Natural killer cell treated with Interleukin-12 subunit alpha and Interleukin-12 subunit beta and Interleukin-15 and Interleukin-18, amount 100 ng/mL, for 72 hours (primary cell): ENCODE measurements at places on chromosomes 4 and X.

- DNase-seq = no peak
These were observed 235.9 kb upstream of the PCDH18 start for GRCh38 chr4:137768196-137768595.

DNA sequence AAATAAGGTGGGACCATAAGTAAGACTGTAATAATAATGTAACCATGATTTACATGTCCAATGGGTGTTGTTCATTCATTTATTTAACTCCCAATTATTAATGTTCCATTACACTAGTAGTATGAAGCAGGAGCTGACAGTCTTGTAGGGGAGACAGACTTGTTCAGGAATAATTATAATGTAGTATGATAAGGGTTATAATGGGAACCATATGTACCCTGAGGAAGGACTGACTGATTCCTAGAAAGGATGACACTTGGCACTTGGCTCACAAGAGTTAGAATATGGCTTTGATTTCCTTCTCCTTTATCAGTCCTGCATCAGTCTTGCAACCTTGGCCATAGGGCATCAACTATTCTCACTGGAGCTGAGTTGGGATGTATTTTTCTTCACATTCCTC, 24.2 kb downstream of the PCDH7 start:
- DNase-seq = no peak

- DNase-seq = no peak
These were observed 12.8 kb downstream of the PJA1 start for GRCh38 chrX:69152417-69152841.

GRCh38 chr4:184039963-184040383, 134.9 kb downstream of the STOX2 start:
- DNase-seq = no peak

DNA sequence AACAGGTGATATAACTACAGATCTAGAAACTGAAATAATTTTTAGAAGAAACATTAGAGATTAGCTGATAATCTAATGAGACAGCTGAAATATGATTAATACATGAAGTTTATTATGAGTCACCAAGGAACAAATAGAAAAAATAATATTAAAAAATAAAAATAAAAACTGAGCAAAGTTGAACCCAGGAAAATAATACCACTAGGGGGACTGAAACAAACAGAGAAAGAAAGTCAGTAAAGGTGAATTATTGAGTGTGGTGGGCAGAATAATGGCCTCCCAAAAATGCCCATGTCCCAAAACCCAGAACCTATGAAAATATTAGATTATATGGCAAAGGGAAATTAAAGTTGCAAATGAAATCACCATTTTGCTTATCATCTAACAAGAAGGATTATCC, 820.7 kb upstream of the INTU start:
- no peak for DNase-seq

- DNase-seq = no peak
These were observed 1039.1 kb upstream of the TENM3 start for GRCh38 chr4:181204109-181204508.

- no peak for DNase-seq
These were observed 93.8 kb upstream of the HELT start for GRCh38 chr4:184924516-184924915.

- DNase-seq = no peak
These were observed 29.5 kb upstream of the TSPAN5 start for GRCh38 chr4:98687876-98688275.

- no peak for DNase-seq
These were observed 83.2 kb downstream of the CXXC4 start for GRCh38 chr4:104411502-104411901.

DNA sequence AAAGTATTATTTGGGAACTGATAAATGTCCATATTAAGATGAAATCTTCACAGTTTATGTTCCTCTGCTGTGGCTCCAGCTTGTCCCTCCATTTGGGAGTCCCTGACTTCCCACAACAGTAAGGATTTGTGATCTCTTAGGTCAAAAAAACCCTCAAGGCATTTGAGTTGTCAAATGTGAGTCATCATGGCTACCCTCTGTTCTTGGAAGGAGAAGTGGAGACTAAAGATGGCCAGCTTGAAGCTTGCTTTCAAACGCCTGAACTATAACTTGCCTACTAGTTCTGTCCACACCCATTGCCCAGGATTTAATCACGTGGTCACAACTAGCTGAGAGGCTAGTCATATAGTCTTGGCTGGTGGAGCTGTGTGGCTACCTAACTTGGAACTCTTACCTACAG, 107.8 kb downstream of the CCNG2 start:
- no peak for DNase-seq

GRCh38 chrX:107674480-107675364, 46.4 kb downstream of the PRPS1 start:
- DNase-seq = no peak

- DNase-seq = no peak
These were observed 25.6 kb downstream of the PTTG2 start for GRCh38 chr4:37985730-37986275.

GRCh38 chrX:1661048-1661921, 46.4 kb downstream of the ASMT start:
- DNase-seq = peak; percentile 95

- DNase-seq = no peak
These were observed 61.4 kb upstream of the PACRGL start for GRCh38 chr4:20638825-20639224.

DNA sequence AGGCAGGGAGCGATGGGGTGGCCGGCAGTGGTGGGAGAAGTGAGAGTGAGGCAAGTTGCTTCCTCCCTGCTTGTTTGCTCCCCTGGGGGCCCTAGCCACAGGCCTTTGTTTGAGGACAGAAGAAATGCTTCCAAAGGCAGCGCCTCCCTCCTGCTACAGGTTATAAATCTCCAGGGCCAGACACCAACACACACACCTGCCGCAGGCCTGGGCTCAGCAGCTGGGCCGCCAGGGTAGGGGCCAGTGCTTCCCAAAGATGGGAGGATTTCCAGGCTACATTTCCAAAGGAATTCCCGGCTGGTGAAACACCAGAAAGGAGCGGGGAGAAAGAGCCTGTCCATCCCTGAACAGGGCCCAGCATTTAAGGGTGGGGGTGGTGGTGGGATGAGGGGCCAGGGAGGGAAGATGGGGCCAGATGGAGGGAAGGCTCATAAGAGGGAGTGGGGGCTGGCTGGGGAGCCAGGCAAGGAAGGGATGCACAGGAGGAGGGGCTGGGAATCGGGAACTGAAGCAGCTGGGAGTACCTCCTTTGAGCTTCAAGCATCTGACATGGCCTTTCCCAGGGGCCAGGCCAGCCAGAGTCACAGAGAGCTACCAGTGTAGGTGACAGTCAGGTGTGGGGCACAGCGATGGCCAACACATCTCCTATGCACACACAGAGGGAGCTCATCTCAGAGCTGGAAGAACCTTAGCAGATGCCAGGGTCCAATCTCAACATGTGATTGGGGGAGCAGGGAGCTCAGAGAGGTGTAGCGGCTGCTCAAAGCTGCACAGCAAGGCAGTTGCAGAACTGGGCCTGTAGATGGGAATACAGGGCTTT, 143.9 kb downstream of the PJA1 start:
- no peak for DNase-seq

DNA sequence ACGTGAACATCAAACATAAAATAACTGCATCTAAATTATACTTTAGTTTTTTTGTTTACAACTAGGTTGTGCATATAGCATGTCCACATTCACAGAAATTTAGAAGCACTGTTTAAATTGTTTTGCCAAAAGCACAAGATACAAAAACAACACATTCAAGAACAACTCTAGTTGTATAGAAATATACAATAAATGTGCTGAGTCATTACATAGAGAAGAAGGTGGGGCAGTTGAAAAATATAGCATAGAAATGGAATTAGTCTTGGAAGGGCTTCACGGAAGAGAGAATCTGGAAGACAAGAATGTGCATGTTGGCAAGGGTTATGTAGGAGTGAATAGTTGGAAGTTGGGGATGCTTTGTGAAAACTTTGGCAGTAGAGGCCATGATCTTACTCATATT, 239.0 kb upstream of the GLRA2 start:
- DNase-seq = no peak

GRCh38 chrX:64192040-64192439, 13.5 kb downstream of the AMER1 start:
- DNase-seq = no peak
